Hindlimb muscle (tissue), 1 donor: ENCODE measurements at places on chromosomes 4 and X. TPM values are rescaled to one million over a fixed set of nuclear protein-coding genes. Genes with fewer than 3 reads are reported as not detected.

DNA sequence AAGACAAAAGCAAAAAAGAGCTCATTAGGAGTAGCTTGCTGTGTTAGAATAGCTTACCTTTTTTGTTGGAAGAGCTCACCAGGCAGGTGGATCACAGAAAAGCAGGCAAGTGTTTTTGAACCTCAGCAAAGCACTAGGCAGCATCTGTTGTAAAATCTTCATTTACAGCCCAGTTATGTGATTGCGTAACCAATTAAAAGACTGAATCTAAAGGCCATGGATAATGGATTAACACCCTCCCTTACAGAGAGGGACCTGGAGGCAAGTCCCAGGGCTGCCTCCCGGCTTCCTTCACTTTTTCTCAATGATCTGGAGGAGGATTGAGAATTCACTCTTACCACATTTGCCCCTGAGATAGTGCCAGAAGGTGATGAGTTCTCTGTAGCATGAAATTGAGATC lies 51.1 kb downstream of the MAMLD1 start:
- no peak for DNase-seq

GRCh38 chr4:86818841-86819240 lies 30.3 kb downstream of the SLC10A6 start:
- no peak for DNase-seq

DNA sequence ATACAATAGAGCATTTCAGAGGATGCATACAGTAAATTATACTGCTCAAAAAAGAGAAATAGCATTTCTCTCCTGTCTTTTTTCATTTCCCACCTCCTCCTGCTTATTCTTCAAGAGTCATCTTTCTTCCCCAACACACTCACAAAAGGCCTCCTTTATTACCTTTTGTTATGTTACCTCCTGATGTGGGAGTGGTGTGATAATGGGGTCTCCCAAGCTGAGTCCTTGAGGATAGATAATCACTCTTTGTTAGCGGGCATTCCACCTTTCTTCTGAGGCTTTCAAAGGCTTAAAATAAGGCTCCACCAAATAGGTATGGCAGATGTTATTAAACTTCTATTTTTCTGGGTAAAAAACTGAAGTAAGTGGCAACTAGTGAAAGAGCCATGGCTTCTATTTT lies 159.8 kb downstream of the CPEB2 start:
- DNase-seq = no peak

DNA sequence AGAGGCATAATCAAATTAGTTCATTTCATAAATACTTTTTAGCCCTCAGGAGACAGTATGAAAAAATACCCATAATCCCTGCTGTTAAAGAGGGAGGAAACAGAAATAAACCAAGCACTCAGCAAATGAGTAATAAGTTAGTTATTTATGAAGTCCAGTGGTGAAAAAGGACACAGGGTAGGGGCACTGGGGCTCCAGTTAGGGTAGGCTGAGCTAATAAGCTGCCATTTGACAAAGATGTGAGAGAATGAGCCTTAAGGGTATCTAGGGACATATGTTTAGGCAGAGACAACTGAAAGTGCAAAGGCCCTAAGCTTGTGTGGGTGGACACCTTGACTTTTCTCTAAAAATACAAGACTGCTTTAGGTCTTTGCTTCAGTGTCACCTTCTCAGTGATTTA lies 94.4 kb downstream of the IL15 start:
- no peak for DNase-seq

GRCh38 chrX:119638725-119639471 lies 32.7 kb upstream of the NKRF start:
- DNase-seq = no peak

DNA sequence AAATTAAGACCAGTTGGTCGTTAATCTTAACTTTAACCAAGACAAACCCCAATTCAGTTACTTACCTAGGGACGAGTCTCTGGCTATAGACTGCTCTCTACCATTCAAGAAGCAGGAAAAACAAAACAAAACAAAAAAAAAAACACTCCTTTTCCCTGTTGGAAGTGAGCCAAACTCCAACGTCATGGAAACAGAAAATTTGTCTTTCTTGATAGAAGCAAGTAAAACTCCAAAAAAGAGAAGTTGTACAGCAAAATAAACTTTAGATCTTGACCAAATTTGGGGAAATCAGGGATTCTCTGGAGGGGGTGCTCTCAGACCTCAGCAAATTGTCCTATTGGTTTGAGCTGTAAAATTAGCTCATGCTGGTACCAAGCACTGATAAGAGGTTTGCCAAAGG lies 3.7 kb downstream of the CNGA1 start:
- DNase-seq = no peak

GRCh38 chrX:19639056-19639455 lies 123.7 kb upstream of the MAP3K15 start:
- DNase-seq = no peak

GRCh38 chrX:47817421-47817820 lies 19.3 kb upstream of the ZNF81 start:
- no peak for DNase-seq

DNA sequence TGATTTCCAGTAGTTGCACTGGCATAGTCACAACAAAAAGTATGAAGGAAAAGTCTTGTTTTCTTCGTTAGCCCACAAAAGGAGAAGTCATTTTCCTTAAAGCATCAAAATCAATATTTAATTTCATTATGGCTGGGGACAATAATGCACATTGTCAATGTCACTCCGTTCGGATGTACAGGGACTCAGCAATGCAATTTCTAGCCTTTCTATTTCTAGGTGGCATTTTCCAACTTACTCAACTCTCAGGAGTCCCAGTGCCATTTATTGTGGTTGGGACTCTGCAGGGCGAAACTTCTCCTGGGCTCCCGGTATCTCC lies 99.6 kb downstream of the CEP135 start:
- no peak for DNase-seq

DNA sequence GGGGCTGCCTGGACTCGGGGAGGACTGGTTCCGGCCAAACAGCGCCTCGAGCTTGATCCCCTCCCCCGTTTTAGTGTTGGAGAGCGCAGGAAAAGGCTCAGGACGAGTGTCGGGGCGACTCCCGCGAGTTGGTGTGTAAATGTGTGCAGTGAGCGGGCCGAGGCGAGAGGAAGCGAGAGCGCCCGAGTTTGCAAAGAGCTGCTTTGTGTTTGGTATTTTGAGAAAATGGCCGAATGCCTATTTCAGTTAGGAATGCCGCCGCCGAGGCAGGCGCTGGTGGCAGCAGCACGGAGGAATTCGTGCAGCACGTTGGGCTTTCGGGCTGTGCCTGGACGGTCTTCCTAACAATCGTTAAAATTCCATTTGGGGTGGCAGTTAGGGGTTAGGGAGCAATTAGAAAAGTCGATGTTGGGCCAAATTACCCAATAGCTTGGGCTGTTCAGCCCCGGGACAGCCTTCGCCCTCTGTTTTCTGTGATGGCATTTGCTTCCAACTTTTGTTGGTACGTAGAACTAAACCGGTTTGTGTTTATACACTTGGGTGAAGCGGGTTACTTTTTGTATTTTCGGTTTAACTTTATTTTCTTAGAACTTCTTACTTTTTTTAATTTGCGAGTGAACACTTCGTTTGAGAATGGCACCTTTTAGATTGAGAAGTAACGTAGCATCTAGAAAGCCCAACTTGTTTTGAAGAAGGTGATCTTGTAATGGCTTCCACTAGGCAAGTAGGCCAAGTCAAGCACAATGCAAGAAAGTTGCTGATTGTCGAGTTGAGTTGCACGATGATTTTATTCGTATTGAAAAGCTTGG lies 1.6 kb downstream of the REST start:
- DNase-seq = peak; percentile 23

- no peak for DNase-seq
Measured at GRCh38 chr4:95550115-95550987, 1.6 kb upstream of the UNC5C start.

- DNase-seq = no peak
Measured at GRCh38 chr4:81754169-81754568, 282.5 kb upstream of the RASGEF1B start.

- peak; percentile 73 for DNase-seq
Measured at GRCh38 chr4:89836897-89837384, at the start of gene SNCA. Gene SNCA (minus strand): TSS chr4:89837161. CDS start chr4:89835667, 1,494 bp downstream.

- no peak for DNase-seq
Measured at GRCh38 chrX:153684467-153685155, 3.1 kb upstream of the SLC6A8 start.

DNA sequence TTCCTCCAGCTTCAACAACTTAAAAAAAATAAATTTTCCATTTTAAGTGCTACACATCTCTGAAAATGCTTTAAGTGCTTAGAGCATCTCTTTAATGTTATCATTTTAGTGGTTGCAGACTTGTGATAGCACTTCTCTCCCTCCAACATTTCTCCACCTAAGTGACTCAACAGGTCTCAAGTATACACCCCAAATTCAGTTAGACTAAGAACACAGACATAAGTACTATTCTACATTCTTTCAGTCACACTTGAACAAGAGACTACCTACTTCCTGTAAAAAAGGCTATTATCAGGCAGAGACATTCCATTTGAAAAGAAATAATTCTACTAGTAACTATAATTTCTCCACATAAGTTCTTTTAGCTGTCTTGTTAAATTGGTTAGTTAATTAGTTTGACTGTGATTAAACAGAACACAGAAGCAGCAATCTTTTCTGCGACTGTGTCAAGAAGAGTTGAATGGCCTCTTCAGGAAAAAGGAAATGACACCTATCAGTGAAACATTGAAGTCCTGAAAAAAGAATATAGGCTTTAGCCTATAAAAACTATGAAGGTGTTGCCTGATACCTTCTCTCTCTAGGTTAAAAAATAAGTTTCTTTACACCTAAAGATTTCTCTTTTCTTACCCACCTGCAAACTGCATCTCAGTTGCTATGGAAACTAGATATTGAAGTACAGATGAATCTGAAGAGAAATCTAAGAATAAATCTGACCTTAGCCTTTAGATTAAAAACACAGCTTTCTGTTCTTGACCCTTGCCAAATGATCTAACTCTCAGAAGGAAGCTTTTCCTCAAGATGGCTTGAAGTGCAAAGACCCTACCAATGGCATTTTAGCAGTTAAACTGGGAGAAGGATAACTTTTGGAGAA lies 18.0 kb downstream of the NAF1 start:
- no peak for DNase-seq

- no peak for DNase-seq
Measured at GRCh38 chr4:158122501-158122900, 50.3 kb downstream of the GASK1B start.

CDS1 gene
- 0.43 TPM for polyA plus RNA-seq

C4orf50 gene
- not detected for polyA plus RNA-seq

ZCCHC12 gene
- polyA plus RNA-seq = 0.27 TPM
